Left ventricle myocardium superior (tissue), 1 donor: ENCODE measurements at places on chromosomes 4 and X.

DNA sequence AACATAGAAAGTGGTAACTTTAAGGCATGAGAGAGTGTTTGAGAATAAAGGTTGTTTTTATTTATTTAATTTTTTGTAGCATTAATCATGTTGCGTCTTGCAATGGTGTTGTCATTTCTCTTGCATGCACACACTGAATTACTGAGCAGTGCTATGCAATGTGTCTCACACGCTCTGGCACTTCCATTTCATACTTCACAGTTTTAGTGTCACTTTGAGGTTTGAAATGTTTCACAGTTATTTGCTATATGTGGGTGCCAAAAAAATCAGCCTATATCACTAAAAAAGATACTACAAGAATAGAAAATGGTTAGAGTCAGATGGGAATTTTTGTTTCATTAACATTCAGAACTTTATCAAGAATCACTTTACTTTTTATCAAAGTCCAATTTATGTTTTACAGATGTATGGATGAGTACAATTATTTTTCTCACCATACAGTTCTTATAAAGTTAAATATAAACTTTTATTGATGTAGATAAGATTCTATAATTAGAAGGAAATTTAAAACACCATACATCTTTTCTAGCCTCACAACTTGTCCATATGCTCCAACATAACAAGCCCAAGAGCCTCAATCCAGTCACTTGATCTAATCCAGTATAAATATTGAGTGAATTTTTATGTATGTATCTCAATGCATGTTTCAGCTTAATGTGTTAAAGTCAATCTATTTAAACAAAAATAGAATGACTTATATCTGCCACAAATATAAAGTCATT, 114.0 kb downstream of the IQCM start:
- DNase-seq = no peak

GRCh38 chrX:108993909-108994308, 257.5 kb upstream of the IRS4 start:
- no peak for DNase-seq

DNA sequence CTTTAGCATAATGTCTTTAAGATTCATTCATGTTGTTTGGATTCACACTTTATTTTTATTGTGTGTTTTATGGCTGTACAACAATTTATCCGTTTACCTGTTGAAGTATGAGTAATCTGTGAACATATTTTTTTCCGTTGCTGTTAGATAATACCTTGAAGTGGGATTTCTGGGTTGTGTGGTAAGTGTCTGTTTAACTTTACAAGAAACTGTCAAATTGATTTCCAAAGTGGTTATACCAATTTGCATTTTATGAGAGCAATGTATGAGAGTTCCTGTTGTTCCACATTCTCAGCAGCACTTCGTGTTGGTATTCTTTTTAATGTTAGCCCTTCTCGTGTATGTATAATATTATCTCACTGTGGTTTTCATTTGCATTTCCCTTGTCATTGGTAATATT, 53.6 kb downstream of the USP53 start:
- no peak for DNase-seq

GRCh38 chrX:24100713-24101112, 46.0 kb downstream of the EIF2S3 start:
- no peak for DNase-seq

DNA sequence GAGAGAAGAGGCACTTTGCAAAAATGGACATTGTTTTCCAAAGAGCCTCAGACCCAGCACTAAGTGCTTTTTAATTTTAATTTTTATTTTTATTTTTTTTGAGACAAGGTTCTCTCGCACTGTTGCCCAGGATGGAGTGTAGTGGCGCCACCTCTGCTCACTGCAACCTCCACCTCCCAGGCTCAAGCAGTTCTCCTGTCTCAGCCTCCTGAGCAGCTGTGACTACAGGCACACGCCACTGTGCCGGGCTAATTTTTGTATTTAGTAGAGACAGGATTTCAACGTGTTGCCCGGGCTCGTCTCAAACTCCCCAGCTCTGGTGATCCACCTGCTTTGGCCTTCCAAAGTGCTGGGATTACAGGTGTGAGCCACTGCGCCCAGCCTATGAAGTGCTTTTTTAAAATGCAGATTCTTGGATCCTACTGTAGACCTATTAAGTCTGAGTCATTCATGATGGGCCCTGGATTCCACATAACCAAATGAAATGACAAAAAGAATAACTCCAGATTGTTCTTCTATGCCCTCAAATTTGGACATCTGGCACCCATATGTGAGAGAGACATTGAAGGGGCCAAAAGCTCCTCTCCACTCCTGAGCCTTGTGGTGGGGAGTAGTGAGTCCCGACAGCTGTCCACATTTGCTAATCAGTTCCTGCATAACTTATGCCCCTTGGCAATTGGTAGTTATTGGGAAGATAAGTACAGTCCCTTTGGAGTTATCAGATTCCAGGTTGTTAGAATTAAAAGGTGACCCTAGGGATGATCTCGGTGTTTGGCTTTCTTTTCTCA, 3.6 kb downstream of the NOCT start:
- no peak for DNase-seq

- no peak for DNase-seq
Measured at GRCh38 chr4:154625971-154626370, 13.5 kb upstream of the FGG start.

DNA sequence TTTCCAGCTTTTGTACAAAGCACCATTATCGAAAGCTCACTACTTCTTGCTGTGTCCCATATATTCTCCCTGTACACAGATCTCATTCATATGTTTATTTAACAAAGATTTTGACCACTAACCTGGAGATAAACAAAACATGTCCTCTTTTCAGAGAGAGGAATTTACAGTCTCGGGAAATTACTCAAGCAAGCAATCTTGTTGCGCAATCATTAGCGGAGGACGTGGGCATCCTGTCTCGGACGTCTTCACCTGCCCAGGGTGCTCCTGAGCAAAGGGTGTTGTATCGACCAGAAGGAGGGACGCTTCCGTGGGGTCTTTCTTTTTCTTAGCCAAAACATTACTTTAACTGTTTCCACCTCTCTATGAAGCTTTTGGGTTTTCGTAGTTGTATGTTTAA, 66.5 kb upstream of the CLCN4 start:
- no peak for DNase-seq

DNA sequence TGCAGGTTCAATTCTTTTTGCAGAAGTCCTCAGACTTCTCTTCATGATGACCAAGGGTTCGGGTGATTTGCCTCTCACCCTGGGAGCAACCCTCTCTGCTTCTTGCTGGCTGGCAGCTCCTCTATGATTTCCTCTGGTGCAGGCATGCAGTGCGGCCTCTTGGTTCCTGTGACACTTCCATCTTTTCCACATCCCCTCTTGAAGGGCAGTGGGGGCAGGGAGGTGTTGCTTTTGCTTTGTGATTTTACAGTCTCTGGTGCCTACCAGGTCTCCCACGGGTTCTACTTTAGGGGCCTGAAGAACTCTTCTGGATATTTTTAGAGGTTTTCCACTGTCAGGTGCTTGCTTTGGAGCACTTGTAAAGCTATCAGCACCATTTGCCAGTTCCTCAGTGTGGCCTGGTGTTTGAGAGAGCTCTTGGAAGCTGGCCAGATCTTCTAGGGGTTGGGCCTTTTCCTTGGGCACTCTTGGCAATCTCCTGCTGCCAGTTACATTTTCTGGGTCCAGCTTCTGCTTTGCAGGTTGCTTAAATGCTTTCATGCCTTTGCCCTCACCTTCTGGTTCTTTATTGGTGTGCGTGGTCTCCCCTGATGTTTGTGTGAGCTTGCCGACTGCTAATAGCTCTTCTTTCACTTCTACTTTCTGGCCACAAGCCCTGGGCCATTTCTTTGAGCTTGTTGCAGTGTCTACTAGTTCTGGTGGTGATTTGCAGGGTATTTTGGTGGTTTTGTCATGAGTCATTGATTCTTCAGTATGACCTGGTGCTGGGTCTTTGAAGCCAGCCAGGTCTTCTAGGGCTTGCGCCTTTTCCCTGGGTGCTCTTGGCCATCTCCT, 11.5 kb upstream of the CHST7 start:
- DNase-seq = no peak

GRCh38 chr4:38075370-38076152, 115.4 kb downstream of the PTTG2 start:
- DNase-seq = no peak

DNA sequence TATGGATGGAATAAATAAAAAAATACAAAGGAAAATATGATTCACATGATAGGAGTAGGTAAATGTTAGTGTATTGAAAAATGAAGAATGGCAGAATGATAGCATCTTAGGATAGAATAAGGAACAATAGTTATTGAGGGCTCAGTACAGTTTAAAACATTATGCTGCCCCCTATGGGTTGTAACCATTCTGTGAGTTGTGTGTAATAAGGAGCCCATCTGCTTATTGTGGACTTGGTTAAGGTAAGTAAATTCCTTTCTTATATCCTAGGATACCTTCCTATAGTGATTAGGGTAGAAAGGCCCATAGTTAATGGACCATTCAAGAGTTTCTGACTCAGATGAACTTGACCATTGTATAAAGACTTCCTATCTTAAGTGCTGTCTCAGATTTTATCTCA, 195.8 kb downstream of the PDHA2 start:
- DNase-seq = no peak

DNA sequence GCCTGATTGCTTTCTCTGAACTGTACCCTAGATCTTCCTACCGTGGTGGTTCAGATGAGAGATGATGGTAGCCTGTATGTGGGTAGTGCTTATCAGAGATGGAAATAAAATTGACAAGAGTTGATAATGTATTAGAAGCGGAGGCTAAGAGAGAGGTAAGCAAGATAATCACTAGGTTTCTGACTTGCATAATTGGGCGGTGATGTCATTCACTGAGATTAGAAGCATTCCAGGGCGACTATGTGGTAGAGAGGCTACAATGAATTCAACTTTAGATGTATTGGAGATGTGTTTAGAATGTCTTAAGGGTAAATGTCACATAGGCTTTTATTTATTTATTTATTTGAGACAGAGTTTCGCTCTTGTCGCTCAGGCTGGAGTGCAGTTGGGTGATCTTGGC, 415 bp upstream of the TENM3 start:
- no peak for DNase-seq

DNA sequence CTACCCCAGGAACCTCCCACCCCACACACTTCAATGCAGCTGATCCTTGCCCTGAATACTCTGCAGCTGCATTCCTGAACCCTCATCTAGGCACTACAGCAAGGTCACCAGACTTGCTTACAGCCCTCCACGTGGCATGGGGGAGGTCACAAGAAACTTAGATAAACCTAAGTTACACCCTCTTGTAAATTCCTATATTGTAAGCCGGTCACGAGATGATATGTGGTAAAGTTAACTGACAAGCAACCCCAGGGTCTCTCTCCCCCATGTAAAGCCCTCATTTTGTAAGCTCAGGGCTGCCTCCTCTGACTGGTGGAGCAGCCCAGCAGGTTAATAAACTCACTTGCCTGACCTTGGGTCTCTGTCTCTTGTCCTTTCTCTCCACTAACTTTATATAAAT, 570.7 kb downstream of the PCDH7 start:
- DNase-seq = no peak

DNA sequence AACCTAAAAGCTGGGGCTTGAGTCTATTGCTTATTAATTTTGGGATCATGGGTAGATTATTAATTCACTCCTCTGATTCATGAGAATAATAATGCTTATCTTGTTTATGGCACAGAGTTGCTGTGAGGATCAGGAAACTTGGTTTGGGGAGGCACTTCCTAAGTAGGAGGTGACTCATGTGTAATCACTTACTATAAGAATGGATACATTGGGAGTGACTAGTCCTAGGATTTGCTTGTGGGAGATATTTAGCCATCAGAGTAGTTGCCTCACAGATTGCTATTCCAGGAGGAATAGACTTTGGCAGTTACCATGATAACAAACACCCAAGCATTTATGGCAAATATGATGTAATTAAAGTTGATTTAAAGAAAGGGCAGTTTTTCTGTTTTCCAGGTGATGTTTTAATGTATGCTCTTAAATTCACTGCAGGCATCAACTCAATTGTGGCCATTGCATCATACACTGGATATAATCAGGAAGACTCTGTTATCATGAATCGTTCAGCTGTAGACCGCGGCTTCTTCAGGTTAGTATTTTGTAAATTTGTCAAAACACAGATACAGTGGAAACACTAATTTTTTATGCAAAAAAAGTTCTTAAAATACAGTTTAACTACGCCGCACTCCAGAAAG, 41.9 kb downstream of the POLR2B start:
- no peak for DNase-seq

GRCh38 chrX:44484607-44485146, 58.0 kb downstream of the FUNDC1 start:
- DNase-seq = no peak

DNA sequence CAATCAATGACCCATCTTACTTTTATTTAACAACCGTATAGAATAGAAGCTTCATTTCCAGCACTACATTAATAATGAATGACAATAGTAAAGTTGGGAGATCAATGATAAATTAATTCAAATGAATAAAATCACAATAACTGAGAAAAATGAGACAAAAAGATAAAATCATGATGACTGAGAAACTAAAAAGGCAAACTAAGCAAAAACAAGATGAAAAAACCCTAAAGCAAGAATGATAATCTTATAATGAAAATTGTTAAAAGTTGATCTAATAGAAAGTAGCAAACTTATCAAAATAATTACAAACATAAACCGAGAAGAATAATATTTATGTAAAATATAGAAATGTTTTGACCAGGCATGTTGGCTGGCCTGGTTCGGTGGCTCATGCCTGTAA, 130.4 kb upstream of the INPP4B start:
- no peak for DNase-seq

DNA sequence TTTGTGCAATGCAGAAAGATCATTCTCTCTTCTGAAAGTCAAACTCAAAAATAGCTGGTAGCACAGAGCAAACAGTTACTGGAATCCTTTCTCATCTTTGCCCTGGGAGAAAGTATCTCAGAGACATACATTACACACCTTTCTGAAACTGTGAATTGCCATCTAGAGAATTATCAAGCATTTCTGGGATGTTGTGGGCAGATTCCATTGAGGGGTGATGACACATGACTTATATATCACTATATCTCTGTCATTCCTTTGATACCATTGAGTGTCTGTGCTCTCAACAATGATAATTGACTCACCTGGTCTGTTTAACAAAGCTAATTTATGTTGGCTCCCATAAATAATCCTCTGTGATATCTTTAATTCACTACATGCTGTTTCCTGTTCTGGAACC, 13.0 kb downstream of the SLIT2 start:
- no peak for DNase-seq

- no peak for DNase-seq
Measured at GRCh38 chrX:144768540-144768939, 478.8 kb upstream of the SPANXN1 start.

GRCh38 chr4:13617801-13618200, 9.7 kb downstream of the BOD1L1 start:
- DNase-seq = no peak

DNA sequence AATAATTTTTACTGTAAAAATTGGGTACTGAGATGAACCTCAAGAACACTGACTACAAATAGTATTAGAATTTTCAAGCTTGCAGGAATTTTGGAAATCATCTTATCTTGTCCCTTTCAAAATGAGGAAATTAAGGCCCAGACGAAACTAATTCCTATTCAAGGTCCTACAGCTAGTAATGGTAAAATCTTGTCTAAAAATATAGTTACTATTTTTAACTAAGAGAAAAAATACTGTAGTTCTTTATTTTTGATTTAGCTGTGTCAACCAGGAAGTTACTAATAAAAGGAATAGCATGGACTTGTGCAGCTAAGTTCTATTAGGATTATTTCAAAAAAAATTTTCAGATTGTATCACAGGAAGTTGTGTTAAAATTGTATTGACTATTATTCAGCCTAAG, 12.7 kb downstream of the PRIMPOL start:
- DNase-seq = no peak
